ENCODE measurements at places on chromosomes 11 and 22. TPM values are rescaled to one million over a fixed set of nuclear protein-coding genes. Genes with fewer than 3 reads are reported as not detected.

- peak; percentile 19 for DNase-seq
These were observed 91.0 kb downstream of the CCDC83 start for GRCh38 chr11:85946221-85946620.

GRCh38 chr11:1761110-1761856 is 2.4 kb downstream of the CTSD start:
- DNase-seq = no peak

ATP6V1E1 gene
- 134 TPM for total RNA-seq

- DNase-seq = no peak
These were observed 67.2 kb downstream of the PPP2R1B start for GRCh38 chr11:111698852-111699559.

APLNR gene
- total RNA-seq = not detected

GRCh38 chr11:15342163-15342562 is 227.4 kb downstream of the INSC start:
- no peak for DNase-seq

- DNase-seq = no peak
These were observed 678.6 kb upstream of the ANO5 start for GRCh38 chr11:21514316-21514715.

SAA4 gene
- not detected for total RNA-seq

DNA sequence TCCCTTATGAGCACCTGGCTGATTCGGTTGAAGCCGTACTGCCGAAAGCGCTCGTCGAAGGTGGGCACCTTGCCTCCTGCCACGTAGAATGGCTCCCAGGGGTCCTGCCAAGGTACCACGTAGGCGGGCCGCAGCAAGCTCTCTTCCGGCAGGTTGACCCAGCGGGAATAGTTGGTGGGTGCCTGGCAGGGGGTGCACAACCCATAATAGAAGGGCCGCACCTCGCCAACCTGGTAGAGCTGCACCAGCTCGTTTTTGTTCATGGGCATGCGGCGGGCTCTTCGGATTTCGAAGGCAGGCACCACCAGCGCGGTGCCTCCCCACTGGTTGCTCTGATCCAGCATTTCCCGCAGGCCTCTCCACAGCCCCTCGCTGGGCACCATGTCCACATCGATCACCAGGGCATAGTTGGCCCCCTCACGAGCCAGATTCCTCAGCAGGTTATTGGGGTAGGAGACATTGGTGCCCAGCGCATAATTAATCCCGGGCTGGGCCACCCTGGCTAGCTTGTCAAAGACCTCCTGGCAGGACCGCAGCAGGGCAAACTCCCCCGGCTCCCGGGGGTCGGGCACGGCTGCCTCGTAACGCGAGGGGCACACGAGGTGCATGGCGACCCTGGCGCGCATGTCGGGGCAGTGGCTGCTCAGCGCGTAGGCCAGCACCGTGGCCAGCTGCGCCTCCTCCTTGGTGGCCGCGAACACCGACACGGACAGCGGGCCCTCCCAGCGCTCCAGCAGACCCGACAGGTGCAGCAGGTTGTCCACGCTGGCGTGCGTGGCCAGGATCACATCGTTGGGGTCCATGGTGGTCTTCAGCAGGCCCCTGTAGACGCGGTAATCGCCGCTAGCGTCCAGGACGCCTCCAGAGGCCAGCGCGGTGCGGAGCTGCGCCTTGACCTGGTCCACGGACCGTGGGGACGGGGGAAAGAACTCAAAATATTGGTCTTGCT is 679 bp downstream of the B4GAT1 start:
- DNase-seq = no peak

JAML gene
- total RNA-seq = not detected

DNA sequence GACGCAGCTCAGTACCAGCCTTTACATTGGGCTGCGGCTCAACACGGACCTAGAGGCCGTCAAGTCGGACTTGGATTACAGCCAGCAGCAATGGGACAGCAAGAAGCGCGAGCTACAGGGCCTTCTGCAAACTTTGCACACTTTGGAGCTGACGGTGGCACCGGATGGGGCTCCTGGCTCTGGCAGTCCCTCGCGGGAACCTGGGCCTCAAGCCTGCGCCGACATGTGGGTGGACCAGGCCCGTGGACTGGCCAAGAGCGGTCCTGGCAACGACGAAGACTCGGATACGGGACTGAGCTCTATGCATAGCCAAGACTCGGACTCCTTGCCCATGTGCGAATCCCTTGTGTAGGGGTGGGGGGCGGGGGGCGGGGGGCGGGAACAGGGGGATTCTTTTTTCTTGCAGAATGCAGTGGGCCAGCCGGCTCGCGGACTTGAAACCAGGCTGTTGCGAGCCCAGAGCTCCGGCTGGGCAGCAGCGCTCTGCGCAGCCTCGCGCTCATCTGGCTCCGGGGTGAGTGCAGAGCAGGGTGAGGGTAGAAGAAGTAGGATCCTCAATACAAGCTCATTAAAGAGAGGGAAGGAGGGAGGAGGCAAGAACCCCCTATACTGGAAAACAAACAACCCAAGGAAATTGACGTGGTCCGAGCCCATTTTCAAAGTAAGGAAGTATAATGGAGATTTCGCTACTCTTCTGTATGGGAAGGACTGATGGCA is 1.8 kb downstream of the RASSF10 start:
- no peak for DNase-seq

DNA sequence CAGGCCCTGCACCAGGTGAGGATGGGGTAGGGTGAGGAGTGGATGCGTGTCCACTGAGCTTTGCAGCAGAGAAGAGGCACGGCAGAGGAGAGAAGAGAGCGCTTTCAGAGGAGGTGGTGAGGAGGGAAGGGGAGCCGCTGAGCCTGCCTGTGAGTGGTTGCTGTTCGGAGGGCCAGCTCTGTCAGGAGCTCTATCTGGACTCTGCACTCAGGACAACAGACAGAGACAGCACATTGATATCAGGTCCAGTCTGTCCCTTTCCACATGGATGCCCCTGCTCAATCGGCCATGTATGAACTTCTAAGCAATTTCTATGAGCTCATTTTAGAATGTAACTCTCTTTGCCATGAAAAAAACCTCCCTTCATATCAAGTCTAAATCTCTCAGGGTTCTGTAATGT is 158.6 kb downstream of the KIRREL3 start:
- no peak for DNase-seq

DNA sequence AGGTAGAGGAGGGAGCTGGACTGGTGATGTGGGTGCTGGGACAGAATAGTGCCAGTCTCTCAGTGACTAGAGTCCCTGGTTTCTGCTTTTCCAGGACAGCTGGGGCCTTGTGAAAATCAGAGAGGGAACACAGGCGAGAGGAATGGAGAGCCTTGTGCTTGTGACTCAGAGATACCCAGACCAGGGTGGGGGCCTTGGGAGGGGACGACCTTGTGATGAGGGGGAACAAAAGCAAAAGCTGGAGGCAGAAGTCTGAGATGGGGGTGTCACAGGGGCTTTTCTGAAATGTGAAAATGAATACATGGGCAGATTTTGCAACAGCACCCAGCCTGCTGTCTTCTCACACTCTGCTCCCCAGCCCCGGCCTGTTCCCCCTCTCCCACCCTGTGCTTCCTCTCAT is 3.4 kb upstream of the NR1H3 start:
- no peak for DNase-seq

- DNase-seq = no peak
These were observed 11.5 kb downstream of the KRTAP5-5 start for GRCh38 chr11:1641096-1641495.

OR8D1 gene
- not detected for total RNA-seq

DNA sequence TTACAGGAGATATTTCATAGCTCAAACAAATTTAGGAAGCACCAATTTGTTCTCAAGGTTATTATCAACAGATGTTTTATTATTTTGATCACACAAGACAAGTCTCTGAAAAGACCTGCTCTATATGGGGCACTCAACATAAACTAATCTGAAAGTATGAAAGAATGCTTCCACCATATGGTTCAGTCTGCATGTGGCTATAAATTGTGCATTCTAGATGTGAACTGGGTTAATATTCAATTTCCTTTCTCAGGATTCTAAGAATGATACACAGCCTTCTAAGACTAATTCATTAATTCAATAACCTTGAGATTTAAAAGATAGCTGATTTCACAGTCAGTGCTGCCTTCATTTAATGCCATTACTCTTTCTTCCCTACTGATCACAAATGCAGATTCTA is 851.3 kb upstream of the CCDC90B start:
- no peak for DNase-seq

DNA sequence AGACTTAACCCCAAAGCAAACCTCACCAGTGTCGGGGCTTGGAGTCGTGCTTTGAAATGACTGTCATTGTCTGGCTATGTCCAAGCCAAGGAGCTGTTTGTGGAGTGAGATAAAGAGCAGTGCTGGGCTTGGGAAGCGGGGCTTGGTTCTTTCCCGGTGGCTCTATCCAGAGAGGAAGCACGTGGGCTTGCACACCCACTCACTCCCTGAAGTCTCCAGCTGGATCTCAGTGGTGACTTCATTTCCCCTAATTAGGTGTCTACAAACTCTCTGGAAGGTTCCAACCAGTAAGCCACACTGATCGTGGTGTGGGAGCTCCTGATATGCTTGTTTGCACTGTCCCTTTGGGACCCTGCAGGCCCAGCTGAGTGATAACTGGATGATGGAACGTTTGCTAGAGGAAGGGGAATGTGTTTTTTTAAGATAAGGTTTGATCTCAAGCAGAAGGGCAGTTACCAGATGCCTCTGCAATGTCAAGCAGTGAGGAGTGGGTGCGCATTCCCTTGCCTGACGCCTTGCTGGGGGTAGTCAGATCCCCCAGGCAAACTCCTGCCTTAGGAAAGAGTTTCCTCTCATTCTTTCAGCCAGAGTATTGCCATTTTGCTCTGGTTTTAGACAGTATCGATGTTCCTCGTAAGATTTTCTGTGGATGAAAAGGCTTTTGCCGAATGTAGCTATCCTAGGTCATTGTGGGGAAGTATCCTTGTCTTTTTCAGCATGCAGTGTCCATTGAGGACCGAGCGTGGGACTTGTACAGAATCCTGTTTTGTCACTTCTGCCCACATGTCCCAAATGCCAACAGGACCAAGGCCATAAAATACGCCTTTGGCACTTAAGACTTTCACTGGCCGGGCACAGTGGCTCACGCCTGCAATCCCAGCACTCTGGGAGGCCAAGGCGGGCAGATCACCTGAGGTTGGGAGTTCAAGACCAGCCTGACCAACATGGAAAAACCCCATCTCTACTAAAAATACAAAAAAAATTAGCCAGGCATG is 90.9 kb downstream of the MICAL2 start:
- peak; percentile 85 for DNase-seq

- peak; percentile 59 for DNase-seq
These were observed 33.0 kb upstream of the PAK1 start for GRCh38 chr11:77506857-77507256.

DNA sequence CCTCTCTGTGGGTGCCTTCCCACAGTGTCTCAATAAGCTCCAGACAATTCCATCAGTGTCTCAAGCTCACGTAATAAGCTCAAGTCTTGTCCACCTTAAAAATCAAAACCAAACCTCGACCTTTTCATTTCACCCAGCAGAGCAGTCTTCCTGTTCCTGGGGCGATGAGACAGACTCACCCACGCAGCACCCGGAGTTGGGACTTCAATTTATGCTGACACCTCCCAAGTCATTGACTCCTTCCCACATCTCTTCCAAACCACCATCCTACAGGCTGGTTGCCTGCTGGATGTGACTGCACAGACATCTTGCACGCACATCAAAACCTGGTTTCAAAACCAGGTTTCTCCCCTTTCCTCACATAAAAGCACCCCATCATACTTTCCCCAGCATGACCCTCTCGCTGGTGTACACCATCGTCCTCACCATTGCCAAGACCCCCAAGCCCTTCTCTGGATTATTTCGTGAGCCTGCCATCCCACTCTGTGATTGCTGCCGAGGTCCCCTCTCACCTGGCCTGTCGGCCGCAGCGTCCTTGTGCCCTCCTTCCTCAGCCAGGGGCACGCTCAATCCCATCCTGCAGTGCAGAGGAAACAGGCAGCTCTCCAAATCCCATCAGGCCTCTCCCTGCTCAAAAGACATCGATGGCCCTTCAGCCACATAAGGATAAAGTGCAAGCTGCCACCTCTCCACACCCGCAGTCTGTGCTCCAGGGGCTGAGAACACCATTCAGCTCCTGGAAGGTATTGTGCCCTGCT is 45.1 kb upstream of the FBXO3 start:
- DNase-seq = no peak

- DNase-seq = no peak
These were observed 88.1 kb downstream of the TEAD1 start for GRCh38 chr11:12762278-12762677.

GGA1 gene
- total RNA-seq = 29.7 TPM

GRCh38 chr22:36963302-36963701 is 49.9 kb downstream of the CSF2RB start:
- no peak for DNase-seq

DNA sequence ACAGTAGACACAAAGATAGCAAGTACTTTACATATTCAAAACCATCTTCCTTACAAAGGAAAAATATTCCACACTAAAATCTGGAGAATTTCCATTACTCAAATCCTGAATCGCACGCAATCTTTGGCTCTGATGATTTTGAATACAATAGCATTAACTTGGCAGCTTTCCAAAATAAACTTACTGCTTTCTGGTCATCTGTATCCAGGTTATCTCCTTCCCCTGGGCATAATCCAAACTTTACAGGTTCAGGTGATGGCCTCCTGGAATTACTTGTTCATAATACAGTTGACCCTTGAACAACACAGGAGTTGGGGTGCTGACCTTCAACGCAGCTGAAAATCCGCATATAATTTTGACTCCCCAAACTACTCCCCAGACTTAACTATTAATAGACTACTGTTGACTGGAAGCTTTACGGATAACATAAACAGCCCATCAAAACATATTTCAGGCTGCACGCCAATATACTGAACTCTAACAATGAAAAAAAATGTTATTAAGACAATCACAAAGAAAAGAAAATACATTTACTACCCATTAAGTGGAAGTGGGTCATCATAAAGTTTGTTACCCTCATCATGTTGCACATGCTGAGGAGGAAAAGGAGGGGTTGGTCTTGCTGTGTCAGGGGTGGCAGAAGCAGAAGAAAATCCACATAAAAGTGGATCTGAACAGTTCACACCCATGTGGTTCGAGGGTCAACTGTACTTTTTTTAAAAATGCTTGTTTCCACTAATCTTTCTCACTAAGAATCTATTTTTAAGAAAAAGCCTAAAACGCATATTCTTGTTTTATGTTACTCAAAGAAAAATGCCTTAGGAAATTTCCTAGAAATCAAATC is 6.5 kb downstream of the MTMR2 start:
- no peak for DNase-seq

AIFM3 gene
- 0.39 TPM for total RNA-seq

BATF2 gene
- total RNA-seq = 0.84 TPM

DNA sequence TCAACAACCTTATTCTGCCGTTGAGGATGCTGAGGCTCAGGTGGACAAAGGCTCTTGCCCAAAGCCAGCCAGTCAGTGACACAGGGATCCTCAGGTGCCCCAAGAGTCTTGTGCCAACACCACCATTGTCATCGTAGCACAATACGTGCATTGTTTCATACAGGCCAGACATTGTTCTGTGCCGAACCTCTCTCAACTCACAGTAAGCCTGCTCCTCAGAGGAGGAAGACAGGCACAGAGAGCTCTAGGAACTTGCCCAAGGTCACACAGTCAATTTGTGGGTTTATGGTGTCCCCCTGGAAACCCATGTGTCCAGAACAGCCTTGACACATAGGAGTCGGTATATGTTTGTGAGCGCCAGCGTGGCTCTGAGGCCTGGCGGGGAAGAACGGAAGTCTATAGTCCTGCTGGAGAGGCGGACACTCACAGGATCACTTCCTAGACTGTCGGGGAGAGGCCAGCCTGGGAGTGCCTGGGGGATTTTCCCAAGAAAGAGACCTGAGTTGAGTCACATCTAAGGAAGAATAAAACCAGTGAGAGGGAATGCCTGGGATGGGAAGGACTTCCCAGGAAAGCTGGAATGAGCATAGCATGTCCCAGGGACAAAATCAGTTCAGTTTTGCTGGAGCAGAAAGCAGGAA is 20.2 kb downstream of the LIF start:
- peak; percentile 93 for DNase-seq

TRIM21 gene
- 19.0 TPM for total RNA-seq

GRCh38 chr11:19116276-19116970 is 545 bp upstream of the ZDHHC13 start:
- no peak for DNase-seq

All from RPMI7951 (cell line).